Fibroblast of the aortic adventitia (primary cell): ENCODE measurements at places on chromosomes 4 and X. TPM values are rescaled to one million over a fixed set of nuclear protein-coding genes. Genes with fewer than 3 reads are reported as not detected.

DMRTC1 gene
- total RNA-seq: not detected in 2 replicates

DNA sequence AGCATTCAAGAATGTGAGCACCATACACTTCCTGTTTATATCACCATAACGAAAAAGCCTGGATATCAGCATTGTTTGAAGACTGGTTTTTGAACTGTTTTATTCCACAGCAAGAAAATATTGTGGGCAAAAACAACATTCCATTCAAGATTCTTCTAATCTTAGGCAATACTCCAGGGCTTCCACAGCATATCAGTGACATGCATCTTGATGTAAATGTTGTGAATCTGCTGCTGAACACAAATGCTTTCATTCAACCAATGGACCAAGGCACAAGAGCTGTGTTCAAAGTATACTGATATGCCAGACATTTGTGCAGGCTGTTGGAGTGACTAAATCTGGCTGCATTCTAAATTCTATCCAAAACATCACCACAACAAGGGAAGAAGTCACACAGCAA lies 260.1 kb upstream of the ETNPPL start:
- no peak for DNase-seq

- no peak for DNase-seq
Observed at GRCh38 chrX:138298268-138298667, 413.2 kb downstream of the FGF13 start.

- peak; percentile 76 for DNase-seq
Observed at GRCh38 chr4:4762909-4763821, 96.3 kb upstream of the MSX1 start.

- DNase-seq: no peak
Observed at GRCh38 chr4:2642968-2643367, 106.5 kb downstream of the FAM193A start.

- DNase-seq: no peak
Observed at GRCh38 chr4:8747467-8748235, 124.0 kb downstream of the HMX1 start.

GRCh38 chr4:78414116-78414515 lies 137.5 kb upstream of the ANXA3 start:
- no peak for DNase-seq

GATA1 gene
- total RNA-seq: not detected in 2 replicates

APBB2 gene
- total RNA-seq: 41.5 and 75.8 TPM in 2 replicates

DNA sequence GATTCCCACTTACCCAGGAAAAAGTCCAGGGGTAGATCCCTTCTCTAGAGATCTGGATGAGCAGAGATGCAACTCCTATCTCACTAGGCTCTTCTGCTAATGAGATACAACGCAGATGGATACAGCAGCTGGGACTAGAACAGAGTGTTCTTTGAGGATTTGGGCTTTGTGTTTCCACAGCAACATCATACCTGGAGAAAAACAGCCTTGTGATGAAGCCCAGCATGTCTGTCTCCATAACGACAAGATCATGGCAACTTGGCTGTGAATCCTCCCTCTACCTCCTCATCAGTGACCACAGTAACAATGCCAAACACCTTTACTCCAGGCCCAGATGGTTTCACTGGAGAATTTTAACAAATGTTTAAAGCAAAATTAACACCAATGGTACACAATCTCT lies 80.1 kb downstream of the RCHY1 start:
- no peak for DNase-seq

NWD2 gene
- not detected in 2 replicates for total RNA-seq

- no peak for DNase-seq
Observed at GRCh38 chr4:128869776-128870509, 60.4 kb downstream of the JADE1 start.

HOPX gene
- 0.36 TPM in 1 of 2 replicates, not detected in the other for total RNA-seq

CXCL11 gene
- not detected in 2 replicates for total RNA-seq

SSX4 gene
- not detected in 2 replicates for total RNA-seq

DNA sequence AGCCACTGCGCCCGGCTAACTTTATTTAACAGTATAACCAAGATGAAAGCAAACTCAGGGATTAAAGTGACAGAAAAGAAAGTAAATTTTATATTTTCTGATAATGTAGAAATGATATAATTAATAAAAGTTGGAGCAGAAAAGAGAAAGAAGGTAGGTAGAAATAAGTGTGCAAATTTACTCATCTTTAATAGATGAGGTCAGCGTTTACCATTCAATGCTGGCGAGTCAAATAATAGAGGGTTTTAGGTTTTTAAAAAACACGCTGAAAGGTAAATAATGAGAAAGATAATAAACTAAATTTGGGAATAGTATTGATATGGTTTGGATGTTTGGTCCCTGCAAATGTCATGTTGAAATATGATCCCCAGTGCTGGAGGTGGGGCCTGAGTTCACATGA lies 13.6 kb downstream of the CDKN2AIP start:
- DNase-seq: no peak

GRCh38 chr4:155646001-155646400 lies 20.6 kb upstream of the GUCY1A1 start:
- DNase-seq: no peak
